Pulmonary artery endothelial cell (primary cell): ENCODE measurements at places on chromosomes 4 and X. TPM values are rescaled to one million over a fixed set of nuclear protein-coding genes. Genes with fewer than 3 reads are reported as not detected.

The TRIM75 gene
- not detected in 2 replicates for total RNA-seq

The NDST3 gene
- not detected in 2 replicates for total RNA-seq

The RAB40AL gene
- total RNA-seq = 0.11 and 0.13 TPM in 2 replicates

The SSX3 gene
- not detected in 2 replicates for total RNA-seq

The PPP2R2C gene
- 0.04 TPM in 1 of 2 replicates, not detected in the other for total RNA-seq

The ZXDA gene
- 8.5 and 11.8 TPM in 2 replicates for total RNA-seq

The CLNK gene
- total RNA-seq = not detected in 2 replicates

The VCX gene
- total RNA-seq = not detected in 2 replicates

The ANTXR2 gene
- total RNA-seq = 30.3 and 42.9 TPM in 2 replicates

The PCSK1N gene
- not detected in 2 replicates for total RNA-seq
